ENCODE measurements at places on chromosomes 4 and X.

DNA sequence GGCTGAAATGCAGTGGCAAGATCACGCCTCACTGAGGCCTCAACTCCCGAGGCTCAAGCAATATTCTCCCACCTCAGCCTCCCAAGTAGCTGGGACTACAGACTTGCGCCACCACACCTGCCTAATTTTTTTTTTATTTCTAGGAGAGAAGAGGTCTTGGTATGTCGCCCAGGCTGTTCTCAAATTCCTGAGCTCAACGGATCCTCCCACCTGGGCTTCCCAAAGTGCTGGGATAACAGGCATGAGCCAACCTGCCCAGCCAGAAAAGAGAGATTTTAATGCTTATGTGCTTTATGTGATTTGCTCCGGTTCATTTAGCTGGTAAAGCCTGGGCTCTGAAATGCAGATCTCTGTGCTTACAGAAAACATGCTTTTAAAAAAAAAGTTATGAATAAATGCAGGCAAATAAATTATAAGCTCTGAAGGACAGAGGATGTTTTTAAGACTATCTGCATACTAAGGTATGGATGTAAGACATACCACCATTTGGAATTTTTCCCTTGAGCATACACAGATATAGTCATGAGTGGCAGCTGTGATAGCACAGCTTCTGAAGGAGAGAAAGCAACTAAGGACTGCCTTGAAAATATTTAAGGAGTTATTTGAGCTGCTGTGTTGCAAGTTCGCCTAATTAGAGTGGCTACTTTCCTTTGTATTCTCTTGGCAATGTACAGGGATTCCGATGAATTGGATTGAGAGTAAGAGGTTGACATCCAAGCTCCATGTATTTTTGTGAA, 13.8 kb downstream of the GUCY1B1 start:
- DNase-seq: no peak

DNA sequence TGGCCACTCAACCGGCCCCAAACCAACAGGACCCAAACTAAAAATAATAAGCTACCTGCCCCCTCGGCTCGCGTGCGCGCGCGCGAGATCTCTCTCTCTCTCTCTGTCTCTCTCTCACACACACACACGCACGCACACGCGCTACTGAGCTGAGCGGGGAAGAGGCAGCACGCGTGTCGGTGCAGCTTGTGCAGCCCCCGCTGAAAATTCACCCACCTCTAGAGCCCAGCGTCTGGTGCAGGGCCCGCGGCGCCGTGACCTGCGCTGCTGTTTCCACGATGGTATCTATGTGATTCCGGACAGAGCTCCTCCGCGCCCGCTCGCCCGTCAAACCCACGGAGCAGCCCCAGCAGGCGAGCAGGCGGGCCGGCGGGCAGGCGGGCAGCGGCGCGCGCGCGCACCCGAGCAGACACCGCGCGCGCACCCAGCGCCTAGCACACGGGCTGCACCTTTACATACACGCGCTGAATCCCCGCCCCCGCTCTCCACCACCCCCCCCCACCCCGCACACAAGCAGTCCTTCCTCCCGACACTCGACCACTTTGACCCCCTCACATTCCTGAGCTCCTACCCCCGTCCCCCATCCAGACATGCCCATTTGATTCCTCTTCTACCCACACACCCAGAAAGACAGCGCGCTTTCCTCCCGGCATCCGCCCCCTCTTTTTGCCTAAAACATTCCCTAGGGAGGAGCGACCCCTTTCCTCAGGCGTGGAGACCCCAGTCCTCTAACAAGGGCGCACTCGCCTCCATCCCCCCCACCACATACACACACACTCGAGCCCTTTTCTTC, 1.0 kb downstream of the SLITRK4 start:
- DNase-seq: no peak

DNA sequence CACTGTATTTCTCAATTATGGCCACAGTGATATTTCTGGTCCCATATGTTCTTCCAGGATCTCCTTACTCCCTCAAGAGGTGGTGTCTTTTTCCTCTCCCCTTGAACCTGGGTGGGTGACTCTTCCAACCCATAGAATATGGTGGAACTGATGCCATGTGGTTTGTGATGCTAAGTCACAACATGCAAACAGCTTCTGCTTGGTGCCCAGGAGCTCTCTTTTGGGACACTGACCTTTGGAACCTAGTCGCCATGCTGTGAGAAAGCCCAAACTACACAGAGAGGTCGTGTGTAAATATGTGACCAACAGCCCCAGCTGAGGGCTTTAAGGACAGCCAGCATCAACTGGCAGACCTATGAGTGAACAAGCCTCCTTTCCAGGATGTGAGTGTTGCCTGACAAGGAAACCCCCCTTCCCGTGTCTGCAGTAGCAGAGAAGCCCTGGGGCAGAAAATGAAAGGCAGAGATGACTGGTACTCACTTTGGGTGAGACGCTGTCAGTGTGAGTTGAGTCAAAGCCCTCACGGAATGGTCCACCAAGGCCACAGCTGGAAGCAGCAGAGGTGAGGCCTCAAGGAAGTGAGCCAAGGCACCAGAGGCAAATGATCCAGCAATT, 223.4 kb downstream of the BCOR start:
- no peak for DNase-seq

- no peak for DNase-seq
These were observed 56.0 kb downstream of the GLUD2 start for GRCh38 chrX:121103381-121103780.

GRCh38 chr4:2754848-2755819, 1.0 kb downstream of the TNIP2 start:
- DNase-seq: no peak

DNA sequence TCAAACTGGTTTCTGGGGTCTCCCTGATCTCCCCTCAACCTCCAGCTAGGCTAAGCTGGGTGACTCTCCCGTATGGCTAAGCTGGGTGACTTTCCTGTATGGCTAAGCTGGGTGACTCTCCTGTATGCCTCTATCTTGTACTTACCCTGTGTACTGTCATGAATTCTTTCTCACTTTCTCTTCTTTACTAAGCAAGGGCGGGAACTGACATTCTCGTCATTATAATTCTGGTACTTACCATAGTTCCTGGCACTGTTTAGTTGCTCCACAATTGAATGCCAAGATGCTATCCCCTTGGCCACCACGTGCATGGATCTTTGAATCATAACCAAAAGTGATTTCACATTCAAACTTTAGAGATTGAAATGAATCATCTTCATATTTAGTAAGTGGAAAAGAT, 8.8 kb downstream of the INTU start:
- no peak for DNase-seq

DNA sequence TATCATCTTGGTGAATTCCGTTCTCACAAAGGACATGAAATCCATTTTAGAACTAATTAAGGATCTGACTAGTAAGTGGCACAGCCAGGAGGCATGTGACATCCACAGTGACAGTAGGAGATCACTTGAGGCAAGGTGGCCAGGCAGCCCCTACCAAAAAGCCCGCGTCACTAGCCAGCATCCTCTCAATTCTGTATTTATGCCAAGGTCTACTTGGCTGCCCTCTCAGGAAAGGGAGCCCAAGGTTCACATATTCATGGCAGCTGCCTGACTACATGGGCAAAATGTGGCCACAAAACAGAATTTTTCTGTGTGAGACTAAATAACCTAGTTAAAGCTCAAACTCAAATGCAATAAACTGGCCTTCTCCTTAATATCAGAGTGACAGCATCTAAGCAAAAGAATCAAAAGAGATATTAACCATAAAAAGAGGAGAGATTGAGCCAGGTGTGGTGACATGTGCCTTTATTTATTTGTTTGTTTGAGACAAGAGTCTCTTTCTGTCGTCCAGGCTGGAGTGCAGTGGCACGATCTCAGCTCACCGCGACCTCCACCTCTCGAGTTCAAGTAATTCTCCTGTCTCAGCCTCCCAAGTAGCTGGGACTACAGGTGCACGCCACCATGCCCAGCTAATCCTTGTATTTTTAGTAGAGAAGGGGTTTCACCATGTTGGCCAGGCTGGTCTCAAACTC, 51.5 kb downstream of the SLC9A7 start:
- DNase-seq: no peak

- DNase-seq: no peak
These were observed 24.9 kb upstream of the SGMS2 start for GRCh38 chr4:107799669-107800450.

- no peak for DNase-seq
These were observed 52.5 kb downstream of the CASP3 start for GRCh38 chr4:184596617-184597185.

DNA sequence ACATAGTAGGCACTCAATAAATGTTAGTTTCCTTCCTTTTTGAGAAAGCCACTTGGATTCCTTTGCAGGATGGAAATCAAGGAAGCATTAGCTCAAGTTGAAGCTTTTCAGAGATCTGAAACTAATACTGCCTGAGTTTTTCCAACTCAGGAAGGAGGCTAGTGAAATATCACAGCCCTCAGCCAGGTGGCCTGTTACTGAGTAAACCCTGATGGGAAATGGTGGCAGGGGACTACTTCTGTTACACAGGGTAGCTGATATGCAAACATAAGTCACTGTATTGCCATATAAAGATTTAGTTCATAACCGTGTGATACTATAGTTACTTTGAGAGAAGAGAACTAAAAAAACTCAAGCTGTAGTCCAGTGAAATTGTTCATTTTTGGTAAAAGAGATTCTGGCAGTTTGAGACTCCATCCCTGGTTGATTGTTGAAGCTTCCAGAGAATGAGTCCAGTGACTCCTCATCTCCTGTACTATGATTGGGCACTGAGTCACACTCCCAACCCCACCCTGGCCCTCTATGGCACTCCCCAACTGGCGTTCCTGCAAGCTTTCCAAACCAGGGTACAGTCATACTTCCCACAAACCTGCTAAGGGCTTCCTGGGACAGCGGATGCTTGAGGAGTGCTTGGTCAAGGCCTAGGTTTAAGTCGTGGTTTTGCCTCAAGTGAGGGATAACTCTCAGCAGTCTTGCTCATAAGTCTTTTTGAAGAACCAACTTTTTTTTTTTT, 81.8 kb downstream of the MID1IP1 start:
- DNase-seq: no peak

DNA sequence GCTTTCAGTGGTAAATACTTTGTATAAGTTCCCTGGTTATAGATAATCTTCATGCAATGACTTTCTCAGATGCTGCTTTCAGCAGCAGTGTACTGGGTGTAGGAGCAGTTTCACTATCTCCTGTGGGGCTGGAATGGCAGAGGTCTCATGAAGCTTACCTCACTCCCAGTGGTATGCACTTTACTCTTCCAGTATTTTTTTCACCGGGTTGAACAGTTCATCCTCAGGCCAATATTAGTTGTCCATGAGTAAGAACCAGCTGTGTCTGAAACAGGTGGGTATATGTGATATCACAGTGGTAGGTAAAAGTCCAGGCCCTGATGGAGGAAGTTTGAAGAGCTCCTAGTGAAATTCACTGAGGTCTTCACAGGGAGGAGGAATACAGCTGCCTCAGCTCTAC, 351.5 kb upstream of the EMCN start:
- DNase-seq: no peak

- no peak for DNase-seq
These were observed 32.2 kb downstream of the FNIP2 start for GRCh38 chr4:158801066-158801465.

- no peak for DNase-seq
These were observed 42.4 kb upstream of the MTMR8 start for GRCh38 chrX:64437665-64438064.

DNA sequence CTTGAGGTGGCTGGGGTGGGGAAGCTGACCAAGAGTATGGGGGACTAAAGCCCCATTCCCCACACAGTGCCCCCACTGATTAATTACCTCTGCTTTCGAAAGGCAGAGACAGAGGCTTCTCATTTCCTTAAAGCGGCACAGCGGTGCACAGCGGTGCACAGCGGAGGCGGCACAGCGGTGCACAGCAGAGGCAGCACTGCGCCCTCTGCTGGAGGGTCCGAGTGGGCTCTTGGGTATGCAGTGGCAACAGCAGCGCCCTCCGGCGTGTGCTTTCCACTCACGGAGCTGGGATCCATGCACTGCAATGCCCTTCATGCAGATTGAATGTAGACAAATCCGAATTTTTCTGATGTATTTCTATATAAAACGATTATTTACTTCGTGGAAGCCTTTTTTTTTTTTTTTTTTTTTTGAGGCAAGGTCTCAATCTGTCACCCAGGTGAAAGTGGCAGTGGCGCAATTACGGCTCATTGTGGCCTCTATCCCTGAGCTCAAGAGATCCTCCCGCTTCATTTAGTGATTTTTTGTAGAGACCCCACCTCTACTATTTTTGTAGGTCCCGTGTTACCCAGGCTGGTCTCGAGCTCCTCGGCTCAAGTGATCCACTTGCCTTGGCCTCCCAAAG, 19.7 kb upstream of the PRPS2 start:
- peak; percentile 59 for DNase-seq

- DNase-seq: peak; percentile 29
These were observed 52.5 kb upstream of the ANTXR2 start for GRCh38 chr4:80125252-80126177.

- DNase-seq: no peak
These were observed 12.3 kb downstream of the PPP3CA start for GRCh38 chr4:101334963-101335572.

- DNase-seq: no peak
These were observed at the start of gene WDFY3 for GRCh38 chr4:84966382-84967242. TSS of gene WDFY3 (minus strand) at chr4:84966690. CDS start at chr4:84860591, 106,099 bp downstream.

DNA sequence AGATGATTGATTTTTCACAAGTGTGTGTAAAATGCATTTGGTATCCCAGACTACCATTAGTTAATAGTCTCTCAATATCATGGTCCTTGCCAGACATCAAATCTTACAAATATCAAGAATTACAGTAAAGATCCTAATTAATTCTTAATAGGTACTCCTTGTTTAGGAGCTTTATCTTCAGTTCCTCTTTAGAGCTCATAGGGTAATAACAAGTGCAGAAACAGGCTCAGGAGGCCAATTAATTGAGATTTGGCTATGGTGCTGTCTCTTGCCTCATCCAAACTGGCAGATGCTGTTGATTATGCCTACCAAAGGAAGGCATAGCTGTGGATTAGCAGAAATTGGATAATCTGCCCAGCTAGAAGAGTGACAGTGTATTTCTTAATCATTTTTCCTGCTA, 6.9 kb downstream of the MTMR1 start:
- no peak for DNase-seq

GRCh38 chrX:148310426-148311165, 189.8 kb upstream of the AFF2 start:
- DNase-seq: peak; percentile 35

DNA sequence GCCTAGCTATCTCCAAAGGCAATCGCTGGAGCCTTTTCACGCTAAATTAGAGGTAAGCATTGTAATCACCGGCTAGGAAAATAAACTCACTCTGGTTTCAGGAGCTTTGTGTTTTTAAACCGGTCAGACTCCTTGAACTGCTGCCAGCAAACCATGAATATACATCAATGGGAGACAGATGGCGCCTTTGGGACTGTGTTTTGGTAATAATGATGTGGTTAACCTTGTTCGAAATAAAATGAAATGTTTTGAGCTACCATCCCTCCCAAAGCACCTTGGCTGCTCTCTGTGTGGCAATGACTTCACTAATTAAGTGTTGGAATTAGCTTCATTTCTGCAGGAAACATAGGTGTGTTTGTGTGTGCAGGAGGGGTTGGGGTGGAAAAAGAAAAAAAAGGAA, 65.3 kb downstream of the CLNK start:
- DNase-seq: no peak

- DNase-seq: peak; percentile 28
These were observed 208.9 kb downstream of the NWD2 start for GRCh38 chr4:37453281-37453998.

- no peak for DNase-seq
These were observed 79.7 kb upstream of the USP9X start for GRCh38 chrX:41005445-41005992.
